ENCODE measurements at places on chromosomes 6 and 20.

- no peak for DNase-seq
These were observed 8.0 kb downstream of the TP53RK start for GRCh38 chr20:46681032-46681854.

DNA sequence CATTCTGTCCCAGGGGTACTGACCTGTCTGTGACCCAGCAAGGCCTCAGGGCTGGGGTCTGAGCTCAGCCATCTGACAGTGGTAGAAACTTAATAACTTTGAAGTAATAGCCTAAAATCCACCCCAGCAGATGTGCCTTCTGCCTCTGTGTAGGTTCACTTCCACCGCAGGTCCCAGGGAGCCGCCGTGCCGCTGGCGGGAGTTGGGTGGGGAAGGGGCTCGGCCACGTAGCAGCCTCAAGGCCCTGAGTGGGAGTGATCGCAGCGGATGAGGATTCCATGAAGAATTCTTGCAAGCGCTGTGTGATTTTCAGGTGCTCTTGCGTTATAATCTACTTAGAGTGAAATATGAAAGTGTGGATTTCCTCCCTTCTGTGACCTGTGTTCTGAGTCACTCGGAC lies 163.7 kb downstream of the DTNBP1 start:
- DNase-seq: no peak

DNA sequence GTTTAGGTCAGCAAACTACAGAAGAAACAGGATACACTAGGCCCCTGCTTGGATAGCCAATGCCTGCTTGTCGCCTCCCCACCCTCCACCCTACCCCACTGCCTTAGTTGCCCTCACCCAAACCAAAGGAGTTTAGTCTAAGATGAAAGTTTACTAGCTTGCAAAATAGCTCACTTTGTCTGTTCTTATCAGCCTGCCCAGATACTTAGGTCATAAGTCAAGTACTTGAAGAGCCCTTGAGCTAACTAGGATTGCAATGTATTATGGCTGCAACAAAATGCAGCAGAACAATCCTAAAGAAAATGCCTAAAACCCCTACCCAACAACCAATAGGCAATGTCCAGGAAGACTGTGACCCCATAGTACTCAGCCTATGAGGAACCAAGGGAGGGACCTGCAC lies 7.3 kb upstream of the ENTPD6 start:
- no peak for DNase-seq

DNA sequence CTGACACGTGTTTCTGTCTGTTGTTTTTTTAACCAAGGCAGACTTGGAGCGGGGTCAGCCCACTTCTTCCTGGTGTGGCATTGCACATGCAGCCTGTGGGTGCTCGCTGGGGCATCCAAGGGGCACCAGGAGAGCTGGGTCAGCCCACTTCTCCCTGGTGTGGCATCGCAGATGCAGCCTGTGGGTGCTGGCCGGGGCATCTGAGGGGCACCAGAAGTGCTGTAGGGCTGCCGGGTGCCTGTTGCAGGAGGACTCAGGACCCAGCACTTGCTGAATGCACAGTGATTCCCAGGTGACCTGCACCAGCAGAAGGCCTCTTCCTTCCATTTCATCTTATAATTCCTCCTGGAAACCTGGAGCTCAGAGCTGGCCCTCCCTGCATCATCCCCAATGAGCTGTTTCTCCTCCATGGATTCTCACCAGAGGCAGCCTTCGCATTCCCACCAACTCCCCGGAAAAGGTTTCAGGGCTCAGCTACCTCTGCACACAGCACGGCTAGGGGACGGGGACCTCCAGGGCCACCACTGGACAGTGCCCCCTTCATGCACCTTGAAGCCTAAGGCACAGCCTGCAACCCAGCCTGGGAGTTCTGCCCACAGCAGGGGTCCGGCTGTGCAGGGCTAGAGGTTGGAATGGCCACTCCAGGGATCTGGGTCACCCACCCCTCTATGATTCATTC lies 218.8 kb downstream of the TAF4 start:
- no peak for DNase-seq

DNA sequence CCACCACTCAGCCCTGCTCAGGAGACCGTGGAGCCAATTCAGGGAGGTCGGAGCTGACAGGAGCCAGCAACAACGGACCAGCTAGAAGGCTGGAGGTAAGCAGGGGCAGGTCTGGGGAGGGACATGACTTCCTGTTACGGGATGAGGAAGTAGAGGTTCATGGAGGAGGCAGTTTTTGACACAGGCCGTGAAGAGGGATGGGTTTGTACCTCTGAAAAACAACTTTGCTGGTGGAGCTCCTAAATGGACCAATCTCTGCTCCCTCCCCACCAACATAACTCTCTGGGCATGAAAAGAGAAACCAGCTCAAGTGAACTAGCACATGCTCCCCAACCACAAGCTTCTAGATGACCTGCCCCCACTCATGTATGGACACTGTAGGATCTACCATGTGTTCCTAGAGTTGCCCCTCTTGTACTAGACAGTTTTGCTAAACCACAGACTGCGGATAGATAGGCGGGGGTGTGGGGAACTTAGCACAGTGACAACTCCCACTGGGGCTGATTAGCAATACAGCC lies 31.4 kb downstream of the RALGAPA2 start:
- no peak for DNase-seq

DNA sequence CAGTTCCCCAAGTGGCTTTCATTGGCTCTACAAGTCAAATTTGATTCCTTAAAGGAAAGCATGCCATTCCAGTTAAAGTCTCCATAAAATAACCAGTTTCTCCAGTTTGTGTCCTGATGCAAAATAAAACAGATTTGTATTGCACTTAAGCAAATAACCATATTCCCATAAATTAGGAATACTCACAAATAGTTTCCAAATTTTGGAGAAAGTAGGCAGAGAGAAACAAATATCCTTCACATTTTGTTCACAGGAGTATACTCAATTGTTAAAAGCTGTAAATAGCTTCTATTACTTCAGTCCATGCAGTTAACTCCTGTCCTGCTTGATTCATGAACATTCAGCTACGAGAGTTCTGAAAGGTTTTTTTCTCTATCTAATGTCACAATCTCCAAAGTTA lies 281.4 kb upstream of the RGS17 start:
- DNase-seq: no peak

- DNase-seq: no peak
These were observed 242.8 kb downstream of the UST start for GRCh38 chr6:148989585-148989984.

DNA sequence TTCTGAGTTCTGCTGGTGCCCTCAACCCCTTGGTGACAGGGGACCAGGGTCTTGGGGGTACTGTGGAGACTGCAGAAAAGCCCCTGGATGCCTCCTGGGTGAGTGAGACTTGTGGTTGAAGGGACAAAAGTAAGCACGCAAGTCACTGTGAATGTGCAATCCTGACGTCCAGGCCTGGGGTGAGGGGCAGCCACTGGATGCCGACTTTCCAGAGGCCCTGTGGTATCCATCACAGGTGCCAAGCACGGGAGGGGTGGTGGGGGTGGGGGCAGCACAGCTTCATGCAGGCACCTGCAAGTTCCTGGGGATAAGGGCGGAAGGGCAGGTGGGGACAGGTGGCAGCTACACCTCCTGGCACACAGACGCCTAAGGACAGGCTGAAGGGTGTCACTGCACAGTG lies 20.1 kb upstream of the UBE2V1 start:
- no peak for DNase-seq

GRCh38 chr6:124872361-124873065 lies 89.7 kb upstream of the RNF217 start:
- DNase-seq: no peak

DNA sequence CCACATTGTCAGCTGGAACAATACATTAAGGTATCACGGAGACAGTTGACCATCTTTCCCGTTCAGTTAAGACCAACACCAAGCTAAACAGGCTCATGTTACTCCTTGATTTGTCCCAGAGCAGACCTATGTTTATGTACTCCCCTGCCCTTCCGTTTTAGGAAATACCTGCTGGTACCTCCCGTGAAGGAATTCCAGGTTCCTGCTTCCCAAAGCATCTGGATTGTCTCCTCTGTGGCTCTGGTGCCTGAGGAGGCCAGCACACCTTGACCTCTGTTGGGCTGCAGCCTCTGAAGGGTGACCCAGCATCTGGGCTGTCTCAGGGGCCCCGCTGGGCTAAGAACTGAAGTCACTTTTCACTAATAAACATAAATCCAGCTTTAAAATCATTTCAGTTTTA lies 647.8 kb upstream of the MARCKS start:
- DNase-seq: no peak

DNA sequence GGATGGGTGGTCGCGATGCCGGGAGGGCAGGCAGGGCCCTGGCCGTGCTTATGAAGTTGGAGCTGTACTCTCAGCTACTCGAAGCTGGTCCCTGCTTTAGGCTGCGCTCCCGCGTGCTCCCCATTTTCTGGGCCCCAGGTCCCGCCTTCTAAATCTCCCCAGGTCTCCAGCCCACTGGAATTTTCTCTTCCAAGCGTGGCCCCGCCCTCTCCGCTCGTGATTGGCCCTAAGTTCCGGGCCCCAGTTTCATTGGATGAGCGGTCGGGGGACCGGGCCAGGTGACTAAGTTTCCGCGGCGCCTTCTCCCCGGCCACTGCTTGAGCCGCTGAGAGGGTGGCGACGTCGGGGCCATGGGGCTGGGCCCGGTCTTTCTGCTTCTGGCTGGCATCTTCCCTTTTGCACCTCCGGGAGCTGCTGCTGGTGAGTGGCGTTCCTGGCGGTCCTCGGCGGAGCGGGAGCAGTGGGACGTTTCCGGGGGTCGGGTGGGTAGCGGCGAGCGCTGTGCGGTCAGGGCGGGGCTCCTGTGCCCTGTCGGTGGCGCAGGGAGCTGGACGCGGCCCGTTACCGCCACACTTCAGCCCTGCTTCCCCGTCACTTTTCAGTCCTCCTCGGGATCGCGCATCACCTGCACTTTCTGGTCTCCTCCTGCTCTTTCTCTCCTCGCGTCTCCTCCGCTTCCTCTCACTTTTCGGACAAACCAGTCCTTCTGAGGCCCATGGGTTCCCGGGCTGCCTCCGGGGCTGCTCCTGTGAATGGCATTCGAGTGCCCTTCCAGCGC lies at the start of gene MICA:
TSS of gene MICA (plus strand) at position 313 of the 778 bp plus-strand sequence. CDS start at position 351, 38 bp downstream.
- peak; percentile 34 for DNase-seq

DNA sequence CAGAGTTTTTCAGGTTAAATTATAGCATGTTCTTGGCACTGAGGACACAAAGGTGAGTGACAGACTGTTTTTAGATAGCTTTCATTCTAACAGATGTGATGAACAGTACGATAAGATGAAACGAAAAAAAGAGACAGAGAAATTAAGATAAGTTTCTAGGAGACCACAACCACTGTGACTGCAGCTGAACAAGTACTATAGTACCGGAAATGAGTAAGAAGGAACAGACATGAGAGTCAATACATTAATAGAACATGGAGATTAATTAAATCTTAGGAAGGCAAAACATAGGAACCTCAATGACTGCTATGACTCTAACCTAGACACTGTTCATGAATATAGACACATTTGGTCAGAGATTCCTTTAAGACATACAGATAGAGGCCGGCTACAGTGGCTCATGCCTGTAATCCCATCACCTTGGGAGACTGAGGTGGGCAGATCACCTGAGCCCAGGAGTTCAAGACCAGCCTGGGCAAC lies 40.2 kb downstream of the HBS1L start:
- no peak for DNase-seq

GRCh38 chr6:160349814-160350350 lies 1.7 kb downstream of the SLC22A3 start:
- no peak for DNase-seq

DNA sequence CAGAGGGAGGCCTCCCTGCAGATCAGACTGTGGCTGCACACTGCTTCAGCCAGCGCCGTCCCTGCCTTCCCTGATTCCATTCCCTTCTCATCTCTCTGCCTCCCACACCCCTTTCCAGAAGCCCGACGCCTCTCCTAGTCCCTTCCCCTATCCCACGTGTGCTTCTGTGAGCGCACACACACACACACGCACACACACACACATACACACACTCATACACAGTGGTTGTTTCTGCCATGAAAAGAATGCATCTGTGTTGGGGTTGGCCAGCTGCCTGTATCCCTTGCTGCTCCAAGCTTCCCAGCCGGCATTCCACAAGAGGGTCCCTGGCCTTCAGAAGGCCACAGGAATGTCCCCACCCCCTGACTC lies 51.7 kb downstream of the MOCS1 start:
- DNase-seq: peak; percentile 96

DNA sequence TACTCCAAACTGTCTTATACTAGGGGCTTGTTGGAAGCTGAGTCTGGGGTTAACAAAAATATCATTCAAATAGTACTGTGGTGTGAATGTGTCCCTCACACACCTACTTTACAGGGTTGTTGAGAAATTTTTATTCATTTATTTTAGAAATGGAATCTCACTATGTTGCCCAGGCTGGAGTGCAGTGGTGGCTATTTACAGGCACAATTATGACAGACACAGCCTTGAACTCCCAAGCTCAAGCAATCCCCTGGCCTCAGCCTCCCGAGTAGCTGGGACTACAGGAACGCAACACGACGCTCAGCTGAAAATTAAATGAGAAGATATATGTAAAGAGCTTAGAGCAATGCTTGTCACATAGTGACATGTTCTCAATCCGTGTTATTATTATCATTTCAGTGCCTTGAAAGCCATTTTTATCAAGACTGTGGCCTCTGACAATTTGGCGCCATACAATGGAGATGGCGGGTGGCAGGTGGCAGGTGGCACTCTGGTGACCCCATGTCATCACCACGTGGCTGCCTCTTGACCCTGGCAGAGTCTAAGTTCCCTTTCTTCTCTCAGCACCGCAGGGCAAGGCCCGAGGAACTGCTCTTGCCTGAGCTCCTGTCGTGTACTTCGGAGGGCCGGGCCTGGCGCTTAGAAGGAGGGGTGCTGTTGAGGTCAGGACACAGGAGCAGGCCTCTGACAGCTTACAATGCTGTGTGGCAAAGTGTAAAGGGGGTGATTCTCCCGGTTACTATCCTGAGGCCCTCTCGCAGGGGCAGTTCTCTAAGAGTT lies 64.5 kb downstream of the STX11 start:
- no peak for DNase-seq

GRCh38 chr6:97586344-97586743 lies 303.3 kb upstream of the MMS22L start:
- peak; percentile 7 for DNase-seq

DNA sequence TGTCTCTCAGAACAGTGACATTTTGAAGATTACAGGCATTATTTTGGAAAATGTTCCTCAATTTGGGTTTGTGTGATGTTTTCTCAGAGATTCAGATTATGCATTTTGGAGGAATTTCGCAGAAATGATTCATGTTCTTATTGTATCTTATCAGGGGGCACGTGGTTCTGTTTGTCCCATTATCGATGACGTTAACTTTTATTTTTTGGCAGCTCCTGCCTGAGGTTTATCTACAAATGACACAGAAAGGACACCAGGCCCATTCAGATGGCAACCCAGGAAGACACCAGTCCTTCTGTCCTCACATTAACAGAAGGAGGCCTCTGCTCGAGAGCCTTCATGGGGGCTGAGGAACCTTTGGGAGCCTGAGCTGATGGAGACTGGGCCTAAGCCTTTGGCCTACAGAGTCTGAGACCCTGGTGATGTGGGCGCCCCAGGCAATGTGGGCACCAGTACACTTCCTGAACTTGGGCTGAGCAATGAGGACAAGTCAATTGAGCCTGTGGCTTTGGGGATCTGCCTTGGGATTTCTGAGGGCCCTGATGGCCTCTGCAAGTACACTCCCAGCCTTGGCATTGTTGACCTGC lies 41.2 kb upstream of the EZR start:
- DNase-seq: no peak

DNA sequence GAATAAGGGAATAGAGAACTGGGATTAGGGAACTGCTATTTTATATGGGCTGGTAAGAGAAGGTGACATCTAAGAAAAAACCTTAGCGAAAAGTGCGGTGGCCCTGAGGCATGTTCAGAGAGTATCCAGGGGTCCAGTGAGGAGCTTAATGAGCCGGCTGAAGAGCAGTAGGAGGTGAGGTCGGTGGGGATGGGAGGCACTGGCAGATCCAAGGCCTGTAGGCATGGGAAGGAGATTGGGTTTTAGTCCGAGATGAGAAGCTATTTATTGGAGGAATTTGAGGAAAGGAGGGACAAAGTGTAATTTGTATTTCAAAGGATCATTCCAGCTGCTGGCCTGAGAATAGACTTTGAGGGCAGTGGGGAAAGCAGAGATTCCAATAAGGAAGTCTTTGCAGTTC lies 123.8 kb downstream of the QKI start:
- DNase-seq: no peak
